ENCODE measurements at places on chromosomes 12 and 14. TPM values are rescaled to one million over a fixed set of nuclear protein-coding genes. Genes with fewer than 3 reads are reported as not detected.

LEMD3 gene
- total RNA-seq, result 9.0 TPM

HVCN1 gene
- total RNA-seq, result 0.77 TPM

CFAP54 gene
- total RNA-seq, result 1.2 TPM

GALNT6 gene
- 4.0 TPM for total RNA-seq

MRPL52 gene
- 198 TPM for total RNA-seq

MORN3 gene
- total RNA-seq, result 0.23 TPM

FAM181A gene
- total RNA-seq, result not detected

ANKS1B gene
- 0.38 TPM for total RNA-seq

CD27 gene
- not detected for total RNA-seq

ETFBKMT gene
- total RNA-seq, result 0.96 TPM

PRB2 gene
- not detected for total RNA-seq

GPRC5A gene
- total RNA-seq, result 449 TPM

All from A549 treated with CORT108297 at 1 μM for 4 hours (cell line).